Bronchial epithelial cell (primary cell): ENCODE measurements at places on chromosomes 6 and 20.

- no peak for DNase-seq
These were observed 58.0 kb downstream of the SULF2 start for GRCh38 chr20:47727170-47727880.

DNA sequence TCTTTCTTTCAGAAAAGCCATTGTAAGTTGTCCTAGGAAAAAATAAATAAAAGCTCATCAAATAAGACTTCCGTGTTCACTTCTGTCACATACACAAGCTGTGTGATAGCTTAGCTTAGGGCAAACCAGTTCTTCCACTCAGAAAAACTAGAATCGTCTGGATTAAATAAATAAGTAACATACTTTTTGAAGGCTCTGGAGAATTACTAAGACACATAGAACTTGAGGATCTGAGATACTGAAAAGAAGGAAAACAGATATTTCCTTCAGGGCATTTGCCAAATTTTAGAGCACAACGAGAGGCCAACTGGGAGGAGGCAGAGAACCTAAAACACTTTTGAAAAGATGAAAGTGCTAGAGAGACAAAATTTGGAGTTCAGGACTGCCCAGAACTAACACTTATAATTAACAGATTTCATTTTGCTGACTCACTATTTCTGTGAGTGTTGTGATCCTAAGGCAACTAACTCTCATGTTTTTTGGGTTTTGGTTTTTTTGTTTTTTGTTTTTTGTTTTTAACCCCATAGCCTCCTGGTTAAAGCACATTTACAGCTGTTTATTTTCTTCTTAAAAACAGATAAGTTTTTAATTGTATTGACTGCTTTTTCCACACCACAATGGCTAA lies 38.7 kb upstream of the THEMIS start:
- DNase-seq: peak; percentile 54

- peak; percentile 43 for DNase-seq
These were observed 267.2 kb downstream of the ADGRG6 start for GRCh38 chr6:142568857-142569597.

- no peak for DNase-seq
These were observed 281.0 kb downstream of the TFAP2C start for GRCh38 chr20:56909918-56910714.

- DNase-seq: no peak
These were observed 33.8 kb upstream of the FAM135A start for GRCh38 chr6:70379473-70380013.

- DNase-seq: peak; percentile 11
These were observed 44.1 kb upstream of the GCM1 start for GRCh38 chr6:53192682-53193188.

DNA sequence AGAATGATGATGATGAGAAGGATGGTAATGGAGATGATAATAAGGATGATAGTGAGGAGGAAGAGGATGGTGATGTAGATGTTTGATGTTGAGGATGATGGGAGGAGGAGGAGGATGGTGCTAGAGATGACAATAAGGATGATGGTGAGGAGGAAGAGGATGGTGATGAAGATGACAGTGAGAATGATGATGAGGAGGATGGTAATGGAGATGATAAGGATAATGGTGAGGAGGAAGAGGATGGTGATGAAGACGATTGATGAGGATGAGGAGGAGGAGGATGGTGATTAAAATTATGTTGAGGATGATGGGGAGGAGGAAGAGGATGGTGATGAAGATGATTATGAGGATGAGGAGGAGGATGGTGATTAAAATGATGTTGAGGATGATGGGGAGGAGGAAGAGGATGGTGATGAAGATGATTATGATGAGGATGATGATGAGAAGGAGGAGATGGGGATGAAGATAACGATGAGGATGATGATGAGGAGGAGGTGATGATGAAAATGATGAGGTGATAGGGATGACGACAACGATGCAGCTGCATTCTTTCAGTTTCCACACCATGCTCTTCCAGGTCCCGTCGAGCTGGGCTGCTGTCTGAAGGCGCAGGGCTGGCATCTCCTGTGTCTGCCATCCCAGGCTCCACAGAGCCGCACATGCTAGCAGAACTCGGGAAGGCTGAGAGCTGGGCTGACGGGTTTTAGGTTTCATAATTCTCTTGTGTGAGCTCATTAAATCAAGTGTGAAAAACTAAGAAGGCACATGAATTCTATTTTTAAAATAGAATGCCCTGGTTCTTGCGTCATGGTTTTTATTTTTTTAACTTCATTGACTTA lies 274.9 kb downstream of the SMOC2 start:
- DNase-seq: no peak

GRCh38 chr6:80331522-80331921 lies 225.1 kb downstream of the BCKDHB start:
- no peak for DNase-seq

DNA sequence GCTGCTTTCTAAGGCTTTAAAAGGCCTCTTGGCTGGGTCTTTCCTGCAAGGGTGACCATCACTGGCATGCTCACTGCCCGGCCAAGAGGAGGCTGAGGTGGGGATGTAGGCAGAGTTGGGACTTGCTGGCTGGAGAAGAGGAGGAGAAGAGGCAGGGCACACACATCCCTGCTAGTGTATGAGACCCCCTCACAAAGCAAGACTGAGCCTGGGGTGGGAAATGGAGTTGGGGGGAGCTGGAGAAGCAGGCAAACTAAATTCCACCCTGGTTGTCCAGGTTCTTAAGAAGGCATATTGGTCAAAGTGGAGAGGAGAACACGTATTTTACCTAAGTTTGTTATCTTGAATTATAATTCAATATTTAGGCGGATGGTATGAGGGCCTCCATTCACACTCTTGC lies 1.7 kb upstream of the KIZ start:
- DNase-seq: no peak

DNA sequence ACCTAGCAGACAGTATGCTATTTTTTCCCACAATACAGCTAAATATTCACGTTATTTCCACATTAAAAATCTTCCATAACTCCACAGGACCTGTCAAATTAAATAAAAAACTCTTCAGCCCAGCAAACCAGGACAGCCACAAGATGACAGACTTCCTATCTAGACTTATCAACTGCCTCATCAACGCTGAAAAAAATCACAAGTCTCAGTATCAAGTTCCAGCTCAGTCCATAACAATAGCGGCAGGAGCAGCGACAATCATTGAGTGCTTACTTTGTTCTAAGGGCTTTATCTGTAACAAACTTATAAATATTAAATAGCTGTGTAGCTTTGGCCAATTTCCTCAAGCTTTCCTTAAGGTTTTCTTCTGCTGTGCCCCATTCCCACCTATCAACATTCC lies 24.7 kb downstream of the RCAN2 start:
- no peak for DNase-seq

GRCh38 chr6:37187321-37188022 lies 17.5 kb downstream of the PIM1 start:
- no peak for DNase-seq

DNA sequence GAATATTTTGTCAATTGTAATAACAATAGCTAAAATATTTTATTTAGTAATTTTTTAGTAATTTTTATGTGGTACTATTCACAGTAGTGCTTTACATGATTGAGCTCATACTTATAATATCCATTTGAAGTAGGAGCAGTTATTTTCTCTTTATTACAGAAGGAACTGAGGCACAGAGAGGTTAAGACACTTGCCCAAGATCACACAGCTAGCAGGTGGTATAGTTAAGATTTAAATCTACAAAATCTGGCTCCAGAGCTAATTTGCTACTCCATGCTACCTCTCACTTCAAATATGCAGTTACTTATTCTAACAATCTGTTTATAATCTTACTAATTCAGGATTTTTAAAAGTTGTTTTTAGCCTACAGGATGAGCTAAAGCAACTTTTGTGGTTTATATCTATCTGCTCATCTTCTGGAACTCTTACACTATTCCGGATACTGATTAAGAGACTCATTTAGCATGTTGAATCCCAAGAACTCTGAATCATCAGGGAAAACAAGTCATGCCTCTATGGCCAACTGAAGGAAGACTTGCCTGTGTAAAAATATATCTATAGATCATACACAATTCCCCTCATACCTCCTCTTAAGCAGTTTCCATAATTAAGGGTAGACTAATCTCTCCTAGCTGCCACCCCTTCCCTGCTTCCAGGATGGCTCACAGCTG lies 324.2 kb downstream of the UBE3D start:
- DNase-seq: no peak

DNA sequence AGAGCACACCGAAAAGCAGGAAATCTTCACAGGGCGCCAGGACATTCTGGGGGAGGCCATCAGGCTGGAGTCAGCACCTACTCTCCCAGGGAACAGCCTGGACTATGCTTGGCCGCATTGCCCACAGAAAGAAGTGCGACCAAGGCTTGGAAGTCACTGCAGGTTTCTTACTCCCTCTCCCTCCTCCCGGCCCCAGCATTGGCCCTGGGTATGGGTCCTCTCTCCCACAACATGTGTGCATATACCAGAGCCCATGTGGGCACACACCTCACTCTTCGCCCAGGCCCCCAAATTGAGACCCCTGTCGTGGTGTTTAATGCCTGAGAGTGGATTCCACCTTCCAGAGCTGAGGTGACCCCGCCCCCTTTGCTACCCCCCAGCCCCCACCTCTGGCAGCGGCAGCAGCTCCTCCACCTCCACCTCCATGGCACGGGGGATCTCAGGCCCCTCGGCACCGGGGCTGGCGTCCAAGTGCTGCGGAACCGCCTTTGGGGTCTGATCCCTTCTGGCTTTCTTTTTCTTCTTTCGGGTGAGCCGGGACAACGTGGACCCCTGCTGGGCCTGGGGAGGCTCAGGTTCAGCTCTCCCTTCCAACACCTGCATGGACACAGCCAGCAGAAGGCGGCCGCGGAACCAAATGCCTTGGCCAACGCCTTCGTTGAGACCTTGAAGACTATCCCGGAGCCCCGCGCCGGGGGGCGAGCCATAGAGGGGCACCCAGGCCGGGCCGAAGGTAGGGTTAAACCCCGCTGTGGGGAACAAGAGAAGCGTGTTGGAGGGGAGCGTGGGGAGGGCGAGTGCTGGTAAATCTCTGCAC lies 15.2 kb upstream of the SPAG4 start:
- DNase-seq: no peak

- DNase-seq: no peak
These were observed 233.0 kb downstream of the GMPR start for GRCh38 chr6:16471222-16471909.

DNA sequence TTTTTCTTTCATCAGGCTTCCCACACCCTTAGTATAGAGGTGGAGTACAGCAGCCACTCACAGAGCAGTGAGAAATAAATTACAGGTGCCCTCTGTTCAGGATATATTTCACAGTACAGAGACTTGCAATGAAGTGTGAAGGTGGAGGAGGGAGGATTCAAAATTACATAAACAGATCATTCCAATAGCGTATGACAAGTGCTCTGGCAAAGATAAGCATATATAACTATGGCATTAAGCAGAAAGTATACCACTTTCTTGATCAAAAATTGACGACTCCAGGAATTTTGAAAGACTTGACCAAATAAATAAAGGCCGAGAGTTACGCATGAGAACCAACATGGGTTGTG lies 108.7 kb downstream of the GPX5 start:
- DNase-seq: no peak

DNA sequence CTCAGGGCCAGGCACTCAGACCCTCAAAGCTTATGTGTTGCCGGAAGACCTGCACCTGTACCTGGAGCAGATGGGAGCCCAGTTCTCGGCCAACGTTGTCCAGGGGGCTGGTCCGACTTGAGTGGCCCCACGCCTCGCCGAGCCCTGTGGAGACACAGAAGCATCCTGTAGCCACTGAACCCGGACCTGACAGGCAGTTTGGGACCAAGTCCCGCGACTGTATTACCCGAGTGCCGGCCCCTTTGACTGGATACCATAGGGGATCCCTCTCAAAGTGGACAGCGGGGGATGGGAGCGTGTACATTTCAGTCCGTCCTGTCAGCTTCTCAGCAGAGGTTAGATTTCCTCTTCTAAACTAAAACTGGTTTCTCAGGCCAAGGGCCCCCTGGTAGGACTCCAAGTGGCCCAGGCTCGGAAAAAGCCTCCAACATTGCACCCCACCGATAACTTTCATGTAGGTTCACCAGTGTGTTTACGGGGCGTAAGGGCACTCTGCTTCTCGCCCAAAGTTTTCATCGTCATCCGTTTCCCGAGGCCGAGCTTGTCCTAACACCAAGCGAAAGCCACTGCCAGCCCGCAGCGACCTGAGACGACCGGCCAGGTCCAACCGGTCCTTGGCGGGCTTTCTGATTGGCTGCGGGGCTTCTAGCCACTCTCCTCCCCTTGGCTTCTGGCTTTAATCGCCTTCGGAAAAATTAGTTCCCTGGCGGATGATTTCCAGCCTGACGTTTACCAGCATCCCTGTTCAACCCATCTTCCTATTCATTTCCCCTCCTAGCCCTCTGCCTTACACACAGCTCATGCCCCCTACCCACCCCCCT lies 10.8 kb downstream of the SIM1 start:
- no peak for DNase-seq

GRCh38 chr6:168147205-168147738 lies 68.3 kb upstream of the FRMD1 start:
- DNase-seq: no peak

GRCh38 chr6:78523622-78524021 lies 343.7 kb upstream of the IRAK1BP1 start:
- DNase-seq: peak; percentile 38

- DNase-seq: no peak
These were observed 2.0 kb downstream of the FYN start for GRCh38 chr6:111871207-111871606.

DNA sequence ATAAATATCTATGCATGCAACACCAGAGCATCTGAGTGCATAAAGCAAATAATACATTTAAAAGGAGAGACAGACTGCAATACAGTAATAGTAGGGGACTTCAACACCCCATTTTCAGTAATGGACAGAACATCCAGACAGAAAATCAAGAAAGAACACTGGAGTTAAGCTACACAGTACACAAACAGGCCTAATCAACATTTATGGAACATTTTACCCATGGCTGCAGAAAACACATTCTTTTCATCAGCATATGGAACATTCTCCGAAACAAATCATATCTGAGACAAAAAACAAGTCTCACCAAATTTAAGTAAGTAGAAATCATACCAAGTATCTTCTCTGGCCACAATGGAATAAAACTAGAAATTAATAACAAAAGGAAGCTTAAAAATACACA lies 50.5 kb downstream of the REV3L start:
- DNase-seq: no peak

DNA sequence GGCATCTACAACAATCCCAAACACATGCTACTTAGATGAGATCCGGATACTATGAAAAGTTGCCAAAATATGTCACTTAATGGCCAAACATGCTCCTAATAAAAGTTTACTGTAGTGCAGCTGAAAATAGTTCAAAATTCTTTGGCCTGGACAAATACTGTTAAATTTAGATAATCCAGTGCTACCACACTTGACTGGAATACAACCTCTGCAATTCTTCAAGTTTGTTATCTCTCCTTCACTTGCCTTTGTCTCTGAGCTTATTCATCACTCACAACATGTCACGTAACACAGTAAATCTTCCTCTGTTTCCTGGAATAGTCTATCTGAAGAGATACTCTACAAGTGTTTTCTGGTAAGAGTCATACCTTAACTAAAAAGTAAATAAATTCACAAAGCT lies 10.5 kb upstream of the PLN start:
- no peak for DNase-seq
